Urinary bladder (tissue), 4 donors: ENCODE measurements at places on chromosomes 13 and 19. TPM values are rescaled to one million over a fixed set of nuclear protein-coding genes. Genes with fewer than 3 reads are reported as not detected.

RLN3 gene
- not detected for total RNA-seq

HAUS5 gene
- 6.3 TPM for total RNA-seq

ZNF563 gene
- total RNA-seq = 8.4 TPM

TDRD12 gene
- 1.1 TPM for total RNA-seq
